Fibroblast of skin of left quadriceps (primary cell): ENCODE measurements at places on chromosomes 5 and 9.

GRCh38 chr5:171845857-171846256 is 60.2 kb downstream of the SMIM23 start:
- DNase-seq, result no peak

- no peak for DNase-seq
Observed at GRCh38 chr5:30690931-30691330, 502.6 kb upstream of the CDH6 start.

DNA sequence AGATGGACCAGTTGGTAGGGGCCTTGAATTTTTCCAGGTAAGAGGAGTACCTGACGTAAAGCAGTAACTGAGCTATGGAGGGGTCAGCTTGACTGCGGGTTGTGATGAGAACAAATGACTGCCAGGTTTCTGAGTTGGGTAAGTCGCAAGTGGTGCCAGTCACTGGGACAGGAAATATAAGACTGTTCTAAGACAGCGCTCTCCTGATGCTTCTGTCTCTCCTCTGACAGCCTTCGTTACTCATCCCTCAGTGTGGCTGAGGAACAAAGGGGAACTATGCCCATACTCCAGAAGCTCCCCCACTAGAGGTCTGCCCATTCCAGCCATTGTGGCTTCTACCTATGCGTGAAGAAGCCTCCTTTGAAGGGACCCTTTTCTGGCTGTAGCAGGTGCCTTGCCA is 13.3 kb downstream of the CAVIN4 start:
- no peak for DNase-seq

- no peak for DNase-seq
Observed at GRCh38 chr5:12772276-12772675, 868.0 kb upstream of the CTNND2 start.

GRCh38 chr5:38925154-38925925 is 79.5 kb downstream of the OSMR start:
- DNase-seq, result peak; percentile 34

DNA sequence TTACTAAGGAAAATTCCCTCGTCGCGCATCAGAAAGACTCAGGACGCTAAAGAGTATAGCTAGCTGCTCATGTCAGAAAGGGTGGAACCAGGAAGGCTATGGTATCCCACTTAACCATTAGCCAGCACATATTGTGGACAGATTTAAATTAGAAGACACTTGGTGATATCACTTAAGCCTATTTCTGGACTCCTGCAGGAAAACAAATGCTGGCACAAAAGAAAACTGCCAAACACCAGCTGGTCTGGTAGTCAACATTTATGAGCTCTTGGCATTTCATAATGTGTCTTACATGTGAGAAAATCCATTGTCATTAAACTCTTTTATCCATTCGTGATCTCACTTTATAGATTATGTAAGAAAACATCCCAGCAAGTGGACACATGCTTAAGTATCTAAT is 377.4 kb downstream of the PTPRD start:
- no peak for DNase-seq

DNA sequence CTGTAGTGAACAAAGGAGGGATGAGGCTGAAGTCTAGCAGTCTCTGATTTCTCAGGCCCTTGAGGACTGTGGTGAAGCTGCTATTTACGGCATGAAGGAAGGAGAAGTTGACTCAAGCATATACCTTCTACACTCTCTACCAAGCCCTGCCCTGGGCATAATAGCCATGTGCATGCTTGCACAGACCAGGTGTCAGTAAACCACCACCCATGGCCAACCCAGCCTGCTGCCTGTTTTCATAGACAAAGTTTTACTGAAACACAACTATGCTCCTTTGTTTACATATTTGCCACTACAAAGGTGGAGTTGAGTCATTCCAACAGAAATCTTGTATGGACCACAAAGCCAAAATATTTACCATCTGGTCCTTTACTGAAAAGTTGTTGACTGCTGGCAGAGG is 126.9 kb downstream of the PAPPA start:
- DNase-seq, result no peak

DNA sequence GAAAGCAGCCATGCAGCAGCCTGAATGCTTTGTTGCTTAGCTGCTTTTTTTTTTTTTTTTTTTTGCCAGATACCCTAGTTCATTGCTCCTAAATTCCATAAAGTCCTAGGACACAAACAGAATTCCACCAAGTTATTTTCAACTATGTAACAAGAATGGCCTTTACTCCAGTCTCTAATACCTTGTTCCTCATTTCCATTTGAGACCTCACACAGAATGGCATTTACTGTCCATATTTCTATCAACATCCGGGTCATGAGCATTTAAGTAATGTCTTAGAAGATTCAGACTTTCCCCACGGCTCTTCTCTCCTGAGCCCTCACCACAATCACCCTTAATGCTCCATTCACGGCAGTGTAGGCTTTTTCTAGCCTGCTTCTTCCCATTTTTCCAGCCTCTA is 31.7 kb upstream of the FBXW11 start:
- DNase-seq, result no peak

DNA sequence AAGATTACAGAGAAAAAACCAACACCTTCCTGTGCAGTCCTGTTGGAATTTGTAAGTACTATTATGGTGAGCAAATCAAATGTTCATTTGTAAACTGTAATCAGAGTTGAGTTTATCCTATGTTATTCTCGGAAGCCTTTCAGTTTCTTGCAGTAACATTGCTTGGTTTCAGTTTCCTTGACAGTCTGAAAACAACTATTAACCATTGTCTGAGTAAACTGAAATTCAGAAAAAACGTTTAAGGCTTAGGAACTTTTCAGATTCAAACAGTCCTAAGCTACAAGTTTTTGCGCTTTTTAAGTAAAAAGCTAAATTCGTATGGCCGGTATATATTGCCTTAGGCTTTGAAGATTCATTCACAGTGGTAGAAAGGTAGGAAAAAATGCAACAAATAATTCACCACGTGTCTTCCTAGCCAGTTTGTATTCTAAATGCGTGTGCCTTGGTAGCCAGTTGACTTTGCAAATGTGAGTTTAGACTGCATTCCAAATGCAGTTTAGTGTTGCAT is 2.5 kb downstream of the GPBP1 start:
- peak; percentile 28 for DNase-seq

- DNase-seq, result no peak
Observed at GRCh38 chr5:39198127-39198526, 21.2 kb downstream of the FYB1 start.

DNA sequence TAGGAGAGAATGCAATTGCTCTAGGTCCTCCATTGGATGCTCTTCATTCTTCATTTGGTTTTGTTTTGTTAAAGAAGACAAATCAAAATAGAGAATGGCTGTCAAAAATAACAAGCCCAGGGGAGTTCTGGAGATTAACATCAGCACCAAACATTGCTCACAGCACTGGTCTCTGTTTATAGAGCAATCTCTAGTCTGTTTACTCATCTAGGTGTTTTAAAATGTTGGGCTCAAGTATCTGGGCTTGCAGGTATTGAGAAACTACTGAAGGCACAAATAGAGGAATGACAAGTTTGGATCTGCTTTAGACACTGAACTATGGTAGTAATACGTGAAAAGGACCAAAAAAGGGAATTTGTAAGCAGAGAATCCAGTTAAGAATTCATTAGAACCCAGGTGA is 77.0 kb upstream of the TMC1 start:
- DNase-seq, result no peak

GRCh38 chr9:89797937-89798455 is 193.2 kb downstream of the GADD45G start:
- DNase-seq, result no peak

DNA sequence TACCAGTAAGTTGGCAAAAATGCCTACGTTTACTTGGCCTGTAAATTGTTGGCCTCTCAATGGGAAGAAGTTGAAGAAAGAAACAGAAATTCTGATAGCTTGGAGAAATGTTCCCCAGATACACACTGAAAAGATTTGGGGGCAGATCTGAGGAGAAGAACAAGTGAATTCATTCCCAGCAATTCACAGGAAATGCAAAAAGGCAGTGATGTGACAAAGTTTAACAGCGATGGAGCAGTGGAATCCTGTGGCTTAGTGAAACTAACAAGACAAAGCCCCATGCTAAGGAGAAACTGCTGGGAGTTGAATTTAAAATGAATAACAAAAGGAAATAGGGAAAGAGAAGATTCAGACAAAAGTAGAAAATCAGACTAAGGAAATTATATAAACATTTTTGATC is 213.2 kb upstream of the EDIL3 start:
- DNase-seq, result no peak
